ENCODE measurements at places on chromosomes 12 and 14. TPM values are rescaled to one million over a fixed set of nuclear protein-coding genes. Genes with fewer than 3 reads are reported as not detected.
A peak's percentile ranks its signal among the peaks of the same experiment; 100 is the strongest.

GRCh38 chr12:107545737-107546353, 139.8 kb upstream of the PWP1 start:
- no peak for DNase-seq

- no peak for DNase-seq
Observed at GRCh38 chr12:76462668-76463224, 96.8 kb downstream of the OSBPL8 start.

DNA sequence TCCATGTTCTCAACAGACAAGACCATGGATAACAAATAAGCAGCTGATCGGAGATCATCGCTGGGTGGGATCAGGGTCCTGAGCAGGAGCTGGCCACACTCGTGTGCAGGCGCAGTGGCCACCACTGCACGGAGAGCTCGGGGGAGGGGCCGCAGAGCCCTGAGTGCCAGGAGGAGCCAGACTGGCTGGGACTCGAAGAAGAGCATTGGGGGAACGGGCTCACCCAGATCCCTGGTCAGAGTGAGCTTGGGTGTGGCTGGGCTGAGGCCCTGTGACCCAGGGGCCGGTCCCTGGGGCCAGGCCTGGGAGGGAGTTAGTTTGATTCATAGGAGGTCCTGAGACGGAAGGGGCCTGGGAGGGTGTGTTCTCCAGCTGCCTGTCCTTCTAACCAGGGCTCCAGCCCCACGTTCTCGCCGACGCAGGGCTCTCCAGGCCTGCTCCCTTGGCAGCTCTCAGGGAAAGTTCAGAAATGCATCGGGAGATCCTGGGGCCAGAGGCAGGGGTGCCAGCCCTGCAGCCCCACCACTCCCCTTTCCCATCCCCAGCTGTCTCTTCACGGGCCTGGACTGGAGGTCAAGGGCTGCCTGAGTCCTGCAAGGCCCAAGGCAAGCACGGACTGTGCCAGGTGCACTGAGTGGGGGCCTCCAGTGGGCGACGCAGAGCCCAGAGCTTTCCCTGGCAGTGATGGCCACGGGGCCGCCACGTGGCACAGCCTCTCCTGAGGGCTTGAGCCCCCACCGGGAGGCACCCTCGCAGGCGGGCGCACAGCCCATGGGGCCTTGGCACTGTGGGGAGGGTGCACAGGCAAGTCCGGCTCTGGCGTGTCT, 48.1 kb downstream of the FBRSL1 start:
- DNase-seq = no peak

- no peak for DNase-seq
Observed at GRCh38 chr14:84891404-84891803, 638.5 kb upstream of the FLRT2 start.

GRCh38 chr14:105492971-105493871, 2.2 kb downstream of the TEDC1 start:
- DNase-seq = no peak

KCNMB4 gene
- total RNA-seq = 1.4 TPM

- no peak for DNase-seq
Observed at GRCh38 chr12:116808113-116809105, 70.3 kb downstream of the RNFT2 start.

SERPINA1 gene
- 26.1 TPM for total RNA-seq

DNA sequence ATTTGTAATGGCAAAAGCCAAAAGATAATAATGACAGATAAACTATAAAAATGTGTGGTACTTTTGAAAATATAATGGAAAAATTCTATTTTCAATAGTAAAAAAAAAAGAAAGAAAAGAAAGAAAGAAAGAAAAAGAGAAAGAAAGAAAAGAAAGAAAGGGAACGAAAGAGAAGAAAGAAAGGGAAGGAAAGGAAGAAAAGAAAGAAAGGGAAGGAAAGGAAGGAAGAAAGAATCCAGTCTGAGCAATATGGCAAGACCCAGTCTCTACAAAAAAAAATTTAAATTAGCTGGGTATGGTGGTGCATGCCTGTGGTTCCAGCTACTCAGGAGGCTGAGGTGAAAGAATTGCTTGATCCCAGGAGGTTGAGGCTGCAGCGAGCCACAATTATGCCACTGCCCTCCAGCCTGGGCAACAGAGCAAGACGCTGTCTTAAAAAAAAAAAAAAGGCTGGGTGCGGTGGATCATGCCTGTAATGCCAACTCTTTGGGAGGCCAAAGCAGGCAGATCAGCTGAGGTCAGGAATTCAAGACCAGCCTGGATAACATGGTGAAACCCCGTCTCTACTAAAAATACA, 38.4 kb downstream of the EAPP start:
- peak; percentile 10 for DNase-seq

SLC38A4 gene
- 0.36 TPM for total RNA-seq

DNA sequence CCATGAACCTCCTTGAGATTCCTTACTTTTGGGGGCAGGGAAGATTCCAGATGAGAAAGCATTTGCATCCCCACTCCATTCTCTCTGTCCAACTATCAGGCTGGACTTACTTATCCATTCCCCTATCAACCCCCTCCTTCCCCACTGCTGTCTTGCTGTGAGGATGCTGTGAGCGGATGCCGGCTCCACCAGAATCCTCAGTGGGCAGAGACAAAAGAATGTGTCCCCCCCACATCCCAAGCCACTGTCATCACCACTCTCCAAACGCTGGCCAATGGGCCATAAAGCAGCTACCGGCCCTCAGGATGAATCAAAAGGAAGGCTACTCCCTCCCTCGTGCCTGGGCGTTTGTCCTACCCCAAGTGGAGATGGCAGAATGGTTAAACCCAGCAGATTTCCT, 173.0 kb upstream of the NTF3 start:
- DNase-seq = peak; percentile 76

GPR162 gene
- 0.74 TPM for total RNA-seq

DNA sequence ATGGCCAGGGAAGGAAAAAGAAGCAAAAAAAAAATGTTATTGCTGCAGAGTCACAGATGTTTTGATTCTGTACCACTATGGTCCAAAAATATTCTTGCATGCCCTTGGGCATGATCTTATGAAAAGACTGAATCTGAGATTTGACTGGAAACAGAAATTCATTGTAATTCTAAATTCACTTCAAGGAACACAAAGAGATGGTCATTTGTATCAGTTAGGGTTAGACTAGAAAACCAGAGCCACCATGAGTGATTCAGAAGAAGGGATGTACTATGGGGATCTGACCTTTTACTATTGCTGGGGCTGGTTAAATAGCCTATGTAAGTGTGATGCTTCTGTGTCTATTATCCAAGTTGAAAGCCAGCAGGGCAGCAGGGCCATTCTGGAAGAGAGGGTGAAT, 5.2 kb downstream of the TMTC1 start:
- no peak for DNase-seq

- no peak for DNase-seq
Observed at GRCh38 chr14:30295980-30296379, 263.0 kb upstream of the G2E3 start.

DNA sequence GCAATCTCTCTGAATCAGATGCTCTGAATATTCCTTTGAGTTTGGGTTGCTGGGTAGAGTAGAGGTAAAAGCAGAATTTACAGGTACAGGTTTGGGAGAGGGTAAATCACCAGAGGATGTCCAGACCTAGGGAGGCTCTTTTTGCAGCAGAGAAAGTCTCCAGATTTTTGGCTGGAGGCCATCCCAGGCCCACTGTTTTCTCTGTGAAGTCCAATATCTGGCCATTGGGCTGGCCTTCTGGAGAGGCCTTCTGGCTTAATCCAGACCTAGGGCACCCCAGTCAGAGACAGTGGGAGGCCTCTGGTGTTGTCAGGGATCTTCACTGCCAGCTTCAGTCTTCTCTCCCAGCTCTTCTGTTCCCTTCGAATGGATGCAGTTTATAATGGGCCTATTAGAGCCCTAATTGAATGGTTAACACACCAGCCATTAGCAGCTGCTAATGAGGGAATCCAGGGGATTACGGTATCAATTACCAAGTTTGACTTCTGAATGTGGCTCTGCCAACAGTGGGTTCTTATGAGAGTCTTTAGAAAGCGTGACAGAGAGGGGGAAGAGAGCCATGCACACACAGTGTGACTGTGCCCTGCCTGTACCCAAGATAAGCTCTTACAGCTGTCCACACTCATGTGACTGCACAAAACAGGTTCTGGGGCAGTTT, 183.1 kb downstream of the EMP1 start:
- no peak for DNase-seq

- no peak for DNase-seq
Observed at GRCh38 chr12:74776378-74776777, 238.7 kb downstream of the ATXN7L3B start.

DNA sequence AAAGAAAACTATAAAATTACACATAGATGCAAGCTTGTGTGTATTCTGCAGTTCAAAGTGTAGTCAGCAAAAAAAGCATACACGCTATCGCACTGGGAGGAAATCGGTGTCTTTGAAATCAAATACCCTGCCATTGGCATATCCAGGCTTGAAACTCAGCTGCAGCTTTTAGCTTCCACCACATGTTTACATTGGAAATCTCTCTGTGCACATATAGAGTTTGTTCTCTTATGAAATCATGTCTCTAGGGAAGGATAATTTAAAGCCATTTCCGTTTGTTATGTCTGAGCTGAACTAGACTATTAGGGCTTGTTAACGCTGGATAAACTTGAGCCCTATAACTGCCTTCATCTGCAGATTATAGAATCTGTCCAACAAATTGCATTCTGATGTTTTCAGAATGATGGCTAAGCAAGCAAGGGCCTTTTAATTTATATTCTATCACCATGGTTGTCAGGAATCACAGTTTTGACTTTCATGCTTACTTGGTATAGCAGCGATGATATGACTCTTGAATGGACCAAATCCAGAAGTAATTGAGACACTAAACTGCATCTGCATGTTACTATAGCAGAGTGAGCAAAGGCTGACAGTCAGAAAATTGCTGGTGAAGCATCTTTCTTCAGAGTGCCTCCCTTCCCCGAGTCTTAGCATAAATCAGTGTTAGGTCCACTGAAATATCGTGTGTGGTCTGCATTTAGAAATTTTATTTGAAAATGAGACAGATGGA, 442.8 kb downstream of the ZFP36L1 start:
- peak; percentile 77 for DNase-seq

RPL10L gene
- total RNA-seq = 6.9 TPM

GRCh38 chr14:24834956-24835355, 201.0 kb upstream of the GZMB start:
- no peak for DNase-seq

DNA sequence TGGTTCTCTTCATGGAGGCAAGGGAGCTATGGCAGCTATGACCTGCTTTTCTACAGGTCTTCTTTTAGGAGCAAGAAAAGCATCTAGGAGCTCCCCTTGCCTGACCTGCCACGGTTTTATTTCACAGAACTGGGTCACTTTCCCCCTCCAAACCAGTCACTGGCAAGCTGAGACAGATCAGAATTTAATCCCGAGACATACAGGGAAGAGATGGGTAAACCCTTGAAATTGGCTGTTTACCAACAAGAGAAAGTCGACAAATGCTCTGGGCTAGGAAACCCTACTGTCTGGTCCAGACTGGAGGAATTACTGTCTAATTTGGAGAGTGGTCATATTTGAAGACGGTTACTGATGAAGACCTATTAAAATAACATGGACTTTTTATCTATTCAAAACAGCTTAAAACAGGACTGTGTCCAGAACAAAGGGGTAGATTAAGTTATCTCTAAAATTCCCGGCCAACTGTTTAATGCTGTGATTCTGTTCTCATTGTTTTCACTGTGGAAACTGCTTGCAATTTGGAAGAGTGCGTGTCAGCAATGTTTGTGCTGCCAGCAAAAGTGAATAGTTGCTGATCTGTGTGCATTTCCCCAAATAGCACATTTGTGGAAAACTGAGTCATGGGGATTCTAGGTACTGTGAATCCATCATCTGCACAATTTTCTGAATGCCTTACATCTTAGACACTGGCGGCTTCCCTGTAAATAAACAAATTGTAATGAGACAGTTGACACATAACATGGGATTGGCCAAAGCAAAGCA, 73.4 kb upstream of the EEA1 start:
- peak; percentile 47 for DNase-seq

TMEM63C gene
- total RNA-seq = 0.06 TPM

RFC5 gene
- total RNA-seq = 57.0 TPM

PKP2 gene
- total RNA-seq = 3.6 TPM

GRCh38 chr12:70052931-70053497, 190.2 kb upstream of the CNOT2 start:
- peak; percentile 62 for DNase-seq

GRCh38 chr12:87812681-87813080, 216.5 kb downstream of the C12orf50 start:
- peak; percentile 42 for DNase-seq

PDZRN4 gene
- total RNA-seq = not detected

MYL2 gene
- total RNA-seq = not detected

AICDA gene
- not detected for total RNA-seq

MAP3K9 gene
- total RNA-seq = 5.8 TPM

AGAP2 gene
- total RNA-seq = 0.03 TPM

- DNase-seq = no peak
Observed at GRCh38 chr14:83940253-83940652, 1589.7 kb upstream of the FLRT2 start.

GRCh38 chr12:3492793-3493042, 1.7 kb downstream of the PRMT8 start:
- DNase-seq = no peak

DNA sequence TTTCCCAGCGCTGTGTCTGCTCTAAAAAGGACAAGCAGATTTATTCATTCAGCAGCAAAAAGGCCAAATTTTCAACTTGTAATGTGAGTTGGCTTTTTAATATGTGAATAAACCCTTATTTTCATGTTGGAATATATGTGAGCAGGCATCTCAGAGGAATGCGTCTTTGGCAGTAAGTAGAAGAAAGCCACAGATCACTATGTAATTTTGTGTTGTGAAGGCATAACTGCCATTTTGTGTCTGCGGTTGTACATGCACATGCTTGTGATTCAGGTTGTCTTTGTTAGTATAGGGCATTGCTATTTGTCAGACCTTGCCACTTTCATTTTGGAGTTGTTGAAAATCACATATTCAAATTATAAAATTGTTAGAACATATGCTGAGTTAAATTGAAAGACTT, 398.8 kb upstream of the RGS6 start:
- DNase-seq = peak; percentile 72

DPPA3 gene
- not detected for total RNA-seq

DNA sequence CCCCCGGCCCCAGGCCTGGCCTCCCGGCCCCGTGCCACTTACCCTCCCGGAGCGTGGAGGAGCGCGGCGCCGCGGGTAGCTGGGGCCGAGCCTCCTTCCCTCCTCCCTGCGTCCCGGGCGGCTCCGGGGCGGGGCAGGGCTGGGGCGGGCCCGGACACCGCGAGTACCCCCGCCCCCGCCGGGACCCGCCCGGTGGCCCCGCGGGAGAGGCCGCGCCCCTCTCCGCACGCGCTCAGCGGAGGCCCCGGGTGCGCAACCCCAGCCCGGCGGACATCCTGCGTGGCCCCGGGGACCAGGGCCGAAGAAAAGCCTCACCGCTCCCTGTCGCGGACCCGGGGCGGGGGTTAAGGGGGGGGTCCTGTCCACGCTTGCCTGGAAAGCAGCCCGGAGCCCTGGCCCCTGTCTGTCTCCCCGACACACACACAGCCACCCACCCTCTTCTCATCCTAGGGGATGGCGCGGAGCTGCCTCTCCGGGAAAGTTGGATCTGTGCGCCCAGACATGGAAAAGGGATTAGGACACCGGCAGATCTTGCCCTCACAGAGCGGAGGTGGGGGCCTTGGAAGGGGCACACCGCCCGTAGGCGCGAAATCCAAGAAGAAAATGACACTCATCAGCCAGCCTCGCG, at the start of gene SYNE3:
TSS of gene SYNE3 (minus strand) at position 97 of the 628 bp plus-strand sequence. CDS start 40,829 bp downstream, outside the sequence.
- no peak for DNase-seq

- no peak for DNase-seq
Observed at GRCh38 chr12:41663598-41664265, 475.6 kb downstream of the PDZRN4 start.
